ENCODE measurements at places on chromosomes 6 and 20.
A peak's percentile ranks its signal among the peaks of the same experiment; 100 is the strongest.

DNA sequence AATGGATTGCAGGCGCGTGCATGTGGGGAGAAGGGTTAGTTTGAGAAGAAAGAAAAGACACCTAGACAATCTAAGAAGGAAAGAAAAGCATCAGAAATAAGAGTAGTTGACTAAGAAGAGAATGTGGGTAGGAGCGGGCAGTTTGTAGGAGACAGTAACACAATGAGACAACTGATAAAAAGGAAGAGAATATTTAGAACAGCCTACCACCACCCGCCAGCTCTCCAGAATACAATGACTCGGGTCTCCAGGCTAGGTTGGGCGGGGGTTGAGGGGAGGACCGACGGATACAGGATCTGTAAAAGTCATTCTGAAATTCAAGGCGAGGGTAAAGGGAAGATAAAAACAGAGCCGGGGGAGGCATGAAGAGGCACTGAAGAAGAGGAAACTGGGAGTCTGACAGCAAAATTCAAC lies 712 bp downstream of the ABHD16A start:
- DNase-seq = no peak

GRCh38 chr20:36507746-36508145 lies 33.6 kb upstream of the MYL9 start:
- DNase-seq = no peak

DNA sequence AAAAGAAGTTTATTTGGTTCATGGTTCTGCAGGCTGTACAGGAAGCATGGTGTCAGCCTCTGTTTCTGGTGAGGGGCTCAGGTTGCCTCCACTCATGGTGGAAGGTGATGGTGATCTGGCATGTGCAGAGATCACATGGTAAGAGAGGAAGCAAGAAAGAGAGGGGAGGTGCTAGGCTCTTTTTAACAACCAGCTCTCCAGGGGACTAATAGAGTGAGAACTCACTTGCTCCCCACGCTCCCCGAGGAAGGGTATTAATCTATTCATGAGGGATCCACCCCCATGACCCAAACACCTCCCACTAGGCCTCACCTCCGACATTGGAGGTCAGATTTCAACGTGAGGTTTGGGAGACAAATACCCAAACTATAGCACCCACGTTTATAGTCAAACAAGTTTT lies 4.0 kb upstream of the GJB7 start:
- no peak for DNase-seq

- DNase-seq = no peak
Observed at GRCh38 chr6:139250296-139251044, 41.3 kb downstream of the TXLNB start.

DNA sequence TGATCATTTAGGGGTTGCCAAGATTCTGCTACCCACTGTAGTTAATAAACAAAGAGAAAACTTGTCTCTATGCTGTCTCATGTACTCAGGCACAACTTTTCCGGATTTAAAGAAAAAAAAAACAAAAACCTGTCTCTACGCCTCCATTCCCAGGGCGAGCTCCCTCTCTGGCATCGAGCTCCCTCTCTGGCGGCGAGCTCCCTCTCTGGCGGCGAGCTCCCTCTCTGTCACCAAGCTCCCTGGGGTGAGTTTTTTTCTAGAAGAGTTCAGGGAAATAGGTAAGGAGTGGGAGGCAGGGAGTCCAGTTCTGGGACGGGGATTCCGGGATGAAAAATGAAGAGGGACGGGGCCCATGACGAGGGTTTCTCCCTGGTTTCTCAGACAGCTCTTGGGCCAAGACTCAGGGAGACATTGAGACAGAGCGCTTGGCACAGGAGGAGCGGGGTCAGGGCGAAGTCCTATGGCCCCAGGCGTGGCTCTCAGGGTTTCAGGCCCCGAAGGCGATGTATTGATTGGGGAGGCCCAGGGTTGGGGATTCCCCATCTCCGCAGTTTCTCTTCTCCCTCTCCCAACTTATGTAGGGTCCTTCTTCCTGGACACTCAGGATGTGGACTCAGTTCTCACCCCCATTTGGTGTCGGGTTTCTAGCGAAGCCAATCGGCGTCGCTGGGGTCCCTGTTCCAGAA lies 16.5 kb upstream of the HLA-A start:
- DNase-seq = peak; percentile 69

GRCh38 chr20:47487175-47487917 lies 14.3 kb upstream of the NCOA3 start:
- DNase-seq = no peak

- no peak for DNase-seq
Observed at GRCh38 chr6:112153926-112154607, 66.7 kb downstream of the FAM229B start.

GRCh38 chr6:127458222-127458621 lies 967 bp downstream of the KIAA0408 start:
- no peak for DNase-seq

DNA sequence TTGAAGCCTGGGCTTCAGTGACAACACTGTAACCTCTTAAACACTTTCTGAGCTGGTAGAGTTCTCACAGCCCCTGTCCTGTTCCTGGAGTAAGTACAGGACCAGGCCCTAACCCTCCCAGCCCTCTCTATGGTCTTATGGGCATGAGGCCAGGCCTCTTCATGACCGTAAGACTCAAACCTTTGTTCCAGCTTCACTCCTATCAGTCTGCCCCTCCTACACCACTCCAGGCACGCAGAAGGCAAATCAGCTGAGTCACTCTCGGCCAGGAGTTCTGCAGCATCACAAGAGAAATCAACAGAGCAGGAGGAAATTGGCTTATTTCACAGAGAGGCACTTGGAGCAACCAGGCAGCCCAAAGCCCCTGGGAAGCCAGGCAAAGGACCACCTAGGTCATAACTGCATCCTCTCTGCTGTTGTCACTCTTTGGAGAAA lies 25.3 kb upstream of the CHD6 start:
- no peak for DNase-seq

DNA sequence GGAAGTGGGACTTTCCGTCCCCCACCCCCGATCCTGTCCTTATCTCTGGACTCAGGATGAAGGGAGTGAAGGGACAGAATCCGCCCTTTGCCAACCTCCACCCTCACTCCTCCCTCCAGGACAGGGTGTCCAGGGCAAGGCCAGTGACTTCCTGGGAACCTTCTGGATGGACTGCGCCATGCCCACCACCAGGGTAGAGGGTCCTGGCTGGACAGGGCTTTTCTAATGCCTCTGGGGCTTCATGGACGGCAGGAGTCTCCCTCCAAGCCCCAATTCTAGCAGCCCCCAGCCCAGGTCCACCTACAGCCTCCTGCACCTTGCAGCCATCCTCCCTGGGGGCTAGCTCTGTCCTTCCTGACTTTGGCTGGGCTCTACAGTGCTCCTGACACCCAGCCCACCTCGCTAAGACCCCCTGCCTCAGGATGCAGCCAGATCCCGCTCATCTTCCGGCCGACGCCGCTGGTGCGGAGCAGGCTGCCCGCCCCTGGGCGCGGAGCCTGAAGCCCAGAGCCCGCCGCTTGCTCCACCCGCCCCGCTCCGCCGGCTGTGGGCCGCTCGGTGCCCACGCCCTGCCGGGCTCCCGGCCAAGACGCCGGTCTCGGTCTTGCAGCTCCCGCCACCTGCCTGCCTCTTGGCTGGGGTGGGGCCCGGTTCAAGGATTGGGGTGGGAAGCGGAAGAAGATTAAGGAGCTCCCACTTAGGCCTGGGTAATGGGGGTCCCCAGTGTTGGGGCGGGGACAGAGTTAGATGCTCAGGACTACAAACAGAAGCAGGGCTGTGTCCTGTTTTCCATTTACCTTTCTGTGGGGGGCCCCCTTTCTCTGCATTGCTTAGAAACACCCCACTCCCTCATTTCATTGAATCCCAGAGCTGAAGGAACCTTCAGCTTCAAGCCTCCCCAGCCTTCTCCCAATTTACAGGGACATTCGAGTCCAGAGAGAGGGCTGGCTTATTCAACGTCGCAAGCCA lies 72.8 kb downstream of the MDGA1 start:
- DNase-seq = no peak

GRCh38 chr6:14431385-14432330 lies 314.1 kb downstream of the CD83 start:
- no peak for DNase-seq

GRCh38 chr6:105781915-105782314 lies 304.2 kb upstream of the PRDM1 start:
- no peak for DNase-seq

DNA sequence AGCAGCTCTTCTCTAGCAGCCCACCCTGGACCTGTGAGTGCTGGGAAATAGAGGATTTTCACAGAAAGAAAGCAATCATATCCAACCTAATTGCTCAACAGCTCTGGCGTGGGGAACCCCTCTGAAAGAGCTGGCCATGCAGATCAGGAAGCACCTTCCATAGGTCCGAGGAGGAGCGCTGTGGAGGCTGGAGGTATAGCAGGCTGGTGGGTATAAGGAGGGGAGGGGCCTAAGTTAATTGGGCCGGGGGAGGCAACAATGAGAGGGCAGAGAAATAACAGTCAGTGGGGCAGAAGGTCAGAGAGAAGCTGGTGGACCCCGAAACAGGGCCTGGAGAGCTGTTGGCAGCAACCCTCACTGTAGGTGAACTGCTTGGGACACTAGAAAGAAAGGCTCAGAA lies 40.8 kb downstream of the SNRNP48 start:
- no peak for DNase-seq

DNA sequence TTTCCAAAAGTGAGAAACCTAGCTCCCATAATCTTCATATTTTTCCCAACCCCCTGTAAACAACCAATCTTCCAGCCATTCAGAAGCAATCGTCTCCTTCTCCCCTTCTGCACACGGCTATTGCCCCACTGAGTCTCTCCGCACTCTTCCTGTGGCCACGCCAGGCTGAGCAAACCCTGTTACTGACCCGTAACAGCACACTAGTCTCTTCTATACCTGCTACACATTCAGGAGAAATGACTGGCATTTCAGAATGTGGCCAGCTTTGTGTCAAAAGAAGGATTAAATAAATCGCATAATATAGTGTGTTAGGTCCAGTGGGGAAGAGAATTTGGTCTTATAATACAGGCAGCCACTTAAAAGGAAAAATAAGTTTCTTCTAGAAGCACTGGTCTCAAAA lies 41.4 kb downstream of the ECT2L start:
- no peak for DNase-seq

- no peak for DNase-seq
Observed at GRCh38 chr6:40020166-40020565, 85.9 kb upstream of the MOCS1 start.

DNA sequence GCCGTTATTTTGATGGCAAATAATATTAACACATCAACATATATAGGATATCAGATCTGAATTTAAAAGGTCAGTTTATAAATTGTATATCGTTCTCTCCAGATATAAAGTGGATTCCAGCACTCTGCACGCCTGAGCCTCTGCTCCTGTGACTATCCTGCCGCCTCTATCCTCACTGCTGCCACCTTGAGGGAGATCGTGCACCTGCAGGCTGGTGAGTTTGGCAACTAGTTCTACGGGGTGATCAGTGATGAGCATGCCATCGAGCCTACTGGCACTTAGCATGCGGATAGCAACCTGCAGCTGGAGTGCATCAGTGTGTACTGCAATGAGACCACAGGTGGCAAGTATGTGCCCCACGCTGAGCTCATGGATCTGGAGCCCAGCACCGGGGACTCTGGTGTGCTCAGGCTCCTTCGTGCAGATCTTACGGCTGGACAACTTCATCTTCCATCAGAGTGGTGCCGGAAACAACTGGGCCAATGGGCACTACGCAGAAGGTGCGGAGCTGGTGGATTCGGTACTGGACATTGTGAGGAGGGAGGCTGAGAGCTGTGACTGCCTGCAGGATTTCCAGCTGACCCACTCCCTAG lies 84.9 kb downstream of the FBXO5 start:
- no peak for DNase-seq

- no peak for DNase-seq
Observed at GRCh38 chr6:108407904-108408827, 113.3 kb downstream of the AFG1L start.

GRCh38 chr20:40542065-40542464 lies 147.0 kb downstream of the MAFB start:
- DNase-seq = no peak

GRCh38 chr6:81130061-81130460 lies 622.4 kb downstream of the TENT5A start:
- no peak for DNase-seq

DNA sequence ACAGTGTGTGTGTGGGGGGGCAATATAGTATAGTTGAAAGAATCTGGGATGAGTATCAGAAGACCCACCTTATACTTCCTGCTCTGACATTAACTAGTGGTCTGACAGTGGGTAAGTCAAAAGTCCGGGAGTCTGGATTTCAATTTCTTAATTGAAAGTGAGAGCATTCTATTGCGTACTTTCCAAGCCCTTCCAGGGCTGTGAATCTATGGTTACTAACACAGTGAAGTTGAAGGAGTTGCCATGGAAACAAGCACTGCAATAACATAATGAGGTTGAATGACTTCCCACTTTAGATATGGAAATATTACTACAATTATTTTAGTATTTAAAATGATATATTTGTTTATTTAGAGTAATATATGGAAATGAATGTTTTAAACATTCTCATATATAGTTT lies 80.2 kb downstream of the MLIP start:
- DNase-seq = no peak

- DNase-seq = no peak
Observed at GRCh38 chr6:103277936-103278335, 1581.8 kb downstream of the HACE1 start.

GRCh38 chr6:106227612-106228507 lies 97.7 kb downstream of the ATG5 start:
- DNase-seq = no peak

DNA sequence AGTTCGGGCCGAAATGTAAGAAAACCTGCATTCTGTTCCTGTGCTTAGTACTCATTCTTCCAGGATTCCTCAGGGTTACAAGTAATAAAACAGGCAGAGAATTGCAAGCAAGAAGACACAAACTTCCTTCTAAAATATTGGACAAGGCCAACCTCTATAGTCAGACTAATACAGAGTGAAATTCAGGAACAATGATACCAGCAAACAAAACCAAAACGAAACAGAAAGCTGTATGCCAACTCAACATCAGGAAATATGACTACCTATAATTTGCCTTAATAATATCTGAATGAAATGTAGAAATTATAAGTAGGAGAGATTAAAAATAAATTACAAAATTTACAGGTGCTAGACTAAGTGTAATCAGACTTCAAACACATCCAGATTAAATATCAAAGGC lies 238.8 kb downstream of the HIVEP2 start:
- DNase-seq = no peak
